A549 treated with DMSO at 1 μM for 4 hours (cell line): ENCODE measurements at places on chromosomes 3 and 15. TPM values are rescaled to one million over a fixed set of nuclear protein-coding genes. Genes with fewer than 3 reads are reported as not detected.

The CCDC39 gene
- total RNA-seq, result 0.13 TPM in 1 of 5 replicates, not detected in the others

The TLR9 gene
- 0.06 TPM in 1 of 5 replicates, not detected in the others for total RNA-seq

The PDHB gene
- 57.9 to 68.2 TPM (median 64.1 TPM) in 5 replicates for total RNA-seq

The ABI3BP gene
- total RNA-seq, result 1.0 to 4.1 TPM (median 1.7 TPM) in 5 replicates

The SLC24A1 gene
- total RNA-seq, result 3.1 to 5.5 TPM (median 4.1 TPM) in 5 replicates

The FSIP1 gene
- total RNA-seq, result 0.40 to 0.73 TPM (median 0.64 TPM) in 5 replicates

The CADM2 gene
- 0.12 to 0.23 TPM (median 0.17 TPM) in 4 of 5 replicates, not detected in the other for total RNA-seq

The IGSF10 gene
- 0.53 to 0.81 TPM (median 0.76 TPM) in 5 replicates for total RNA-seq

The STAG1 gene
- 8.7 to 12.0 TPM (median 10.5 TPM) in 5 replicates for total RNA-seq

The LMAN1L gene
- not detected in 5 replicates for total RNA-seq

The SERPINI2 gene
- total RNA-seq, result not detected in 5 replicates

The ZBBX gene
- total RNA-seq, result not detected in 5 replicates

The AADAC gene
- 18.4 to 23.3 TPM (median 21.6 TPM) in 5 replicates for total RNA-seq

The CYP1A2 gene
- not detected in 5 replicates for total RNA-seq

The NOX5 gene
- 0.12 to 0.48 TPM (median 0.20 TPM) in 5 replicates for total RNA-seq

The ZNF35 gene
- total RNA-seq, result 4.9 to 7.6 TPM (median 5.8 TPM) in 5 replicates

The ATP8B4 gene
- 0.80 to 1.6 TPM (median 0.84 TPM) in 5 replicates for total RNA-seq

The SCN11A gene
- 0.01 TPM in 1 of 5 replicates, not detected in the others for total RNA-seq

The EIF4E3 gene
- 2.6 to 4.2 TPM (median 3.7 TPM) in 5 replicates for total RNA-seq

The TMCO5A gene
- not detected in 5 replicates for total RNA-seq

The SAMD7 gene
- total RNA-seq, result not detected in 5 replicates

The P2RY1 gene
- 0.33 to 0.46 TPM (median 0.45 TPM) in 5 replicates for total RNA-seq

The CMTM8 gene
- 4.6 to 11.2 TPM (median 9.9 TPM) in 5 replicates for total RNA-seq

The ARGFX gene
- not detected in 5 replicates for total RNA-seq

The CRYGS gene
- total RNA-seq, result 0.46 to 0.77 TPM (median 0.73 TPM) in 5 replicates

The CRTAP gene
- 247 to 311 TPM (median 300 TPM) in 5 replicates for total RNA-seq

The FBXL2 gene
- total RNA-seq, result 5.3 to 9.5 TPM (median 7.8 TPM) in 5 replicates

The CLDN18 gene
- total RNA-seq, result not detected in 5 replicates

The GPR171 gene
- not detected in 5 replicates for total RNA-seq

The PSTPIP1 gene
- not detected in 5 replicates for total RNA-seq

The LRRIQ4 gene
- not detected in 5 replicates for total RNA-seq

The FAM107A gene
- total RNA-seq, result not detected in 5 replicates

The SHC4 gene
- total RNA-seq, result 0.80 to 1.1 TPM (median 1.0 TPM) in 5 replicates

The PRKCD gene
- 16.9 to 22.4 TPM (median 20.1 TPM) in 5 replicates for total RNA-seq

The C3orf18 gene
- 2.2 to 3.1 TPM (median 2.8 TPM) in 5 replicates for total RNA-seq

The KBTBD13 gene
- 0.02 TPM in 1 of 5 replicates, not detected in the others for total RNA-seq

The CEMIP gene
- total RNA-seq, result 1.8 to 3.1 TPM (median 2.2 TPM) in 5 replicates

The XCR1 gene
- total RNA-seq, result not detected in 5 replicates
